Bone marrow (tissue), 2 donors: ENCODE measurements at places on chromosomes 5 and 9.

DNA sequence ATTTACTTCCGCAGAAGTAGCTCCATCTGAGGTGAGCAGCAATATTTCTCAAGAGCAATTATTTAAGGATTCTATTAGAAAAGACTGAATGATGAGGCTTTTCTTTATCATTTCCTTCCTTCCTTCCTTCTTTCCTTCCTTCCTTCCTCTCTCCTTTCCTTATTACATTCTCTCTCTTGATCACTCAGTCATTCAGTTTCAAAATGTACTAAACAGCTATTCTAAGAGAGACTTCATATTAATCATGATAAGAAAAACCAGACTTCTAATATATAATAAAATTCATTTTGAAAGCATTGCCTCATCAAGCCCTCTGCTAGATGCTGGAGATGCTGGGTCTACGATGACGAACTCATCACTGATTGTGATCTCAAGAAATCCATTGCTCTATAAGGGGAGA is 30.4 kb upstream of the PAPPA start:
- DNase-seq, result no peak

DNA sequence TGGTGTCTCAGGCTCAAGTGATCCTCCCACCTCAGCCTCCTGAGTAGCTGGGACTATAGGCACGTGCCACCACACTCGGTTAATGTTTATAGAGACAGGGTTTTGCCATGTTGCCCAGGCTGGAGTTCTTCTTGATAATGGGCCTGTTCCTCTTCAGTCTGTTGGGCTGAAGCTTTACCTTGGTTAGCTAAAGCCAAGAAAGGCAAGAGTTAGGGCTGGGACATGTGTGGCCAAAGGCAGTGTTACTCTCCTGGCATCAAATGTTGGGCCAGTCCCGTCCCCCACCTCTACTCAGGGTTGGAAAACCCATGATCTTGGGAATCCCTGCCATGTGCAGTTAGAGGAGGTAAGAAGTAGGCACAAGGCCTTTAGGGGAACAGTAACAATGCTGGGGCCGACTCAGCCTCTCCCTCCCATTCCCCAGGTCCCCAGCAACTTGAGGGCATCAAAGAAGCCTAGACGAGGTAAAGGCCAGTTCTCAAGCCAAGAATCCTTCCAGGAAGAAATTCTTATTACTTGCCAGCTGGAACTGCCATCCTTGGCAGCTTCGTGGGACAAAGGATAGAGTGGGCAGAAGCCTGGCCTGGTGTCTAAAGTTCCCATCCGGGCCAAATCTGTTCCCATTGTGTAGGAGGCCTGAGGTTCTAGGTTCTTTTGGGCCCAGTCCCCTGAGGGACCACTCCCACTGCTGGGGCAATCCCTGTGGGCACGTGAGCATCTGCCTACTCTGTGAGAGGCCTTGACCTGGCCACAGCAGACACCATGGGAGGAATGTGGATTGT is 4.5 kb downstream of the EGR1 start:
- DNase-seq, result no peak

GRCh38 chr5:169742771-169743296 is 105.8 kb downstream of the DOCK2 start:
- no peak for DNase-seq

DNA sequence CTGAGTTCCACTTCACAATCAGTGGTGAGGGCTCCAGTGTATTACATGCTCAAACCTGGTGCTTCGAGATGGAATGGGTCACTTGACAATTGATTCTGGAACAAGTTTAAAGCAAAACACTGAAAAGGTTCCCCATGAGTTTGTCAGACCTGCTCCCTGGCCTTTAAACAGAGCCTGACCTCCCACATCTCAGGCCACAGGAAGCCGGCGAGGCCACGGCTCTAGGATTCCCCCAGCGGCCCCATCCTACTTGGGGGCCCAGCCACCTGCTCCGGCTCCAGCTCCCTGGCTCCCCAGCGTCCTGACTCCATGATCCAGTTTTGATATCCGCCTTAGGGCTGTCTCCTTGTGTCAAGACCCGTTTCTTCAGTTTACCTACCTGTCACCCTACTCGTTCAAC is 62.0 kb downstream of the TTLL11 start:
- DNase-seq, result no peak

- no peak for DNase-seq
These were observed 138.8 kb downstream of the PIK3R1 start for GRCh38 chr5:68354315-68354714.

GRCh38 chr5:109682383-109682782 is 7.3 kb upstream of the MAN2A1 start:
- no peak for DNase-seq

GRCh38 chr5:138953387-138954256 is 78.5 kb upstream of the LRRTM2 start:
- peak; percentile 74 for DNase-seq

GRCh38 chr5:125244531-125244930 is 498.1 kb upstream of the ZNF608 start:
- DNase-seq, result no peak

DNA sequence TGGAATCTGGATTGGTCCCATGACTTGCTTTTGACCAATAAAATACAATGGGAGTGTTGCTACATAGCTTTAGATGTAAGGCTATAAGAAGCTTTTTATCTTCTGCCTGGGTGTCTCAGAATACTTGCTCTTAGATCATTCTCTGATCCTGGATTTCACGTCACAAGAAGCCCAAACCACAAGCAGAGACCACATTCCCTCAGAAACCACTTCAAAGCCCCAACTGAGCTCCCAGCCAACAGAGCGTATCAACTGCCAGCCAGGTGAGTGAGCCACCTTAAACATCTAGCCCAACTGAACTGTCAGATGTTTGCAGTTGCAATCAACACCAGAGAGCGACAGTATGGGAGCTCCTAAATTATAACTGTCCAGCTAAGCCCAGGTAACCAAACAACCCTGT is 687.1 kb downstream of the TLE1 start:
- DNase-seq, result no peak

DNA sequence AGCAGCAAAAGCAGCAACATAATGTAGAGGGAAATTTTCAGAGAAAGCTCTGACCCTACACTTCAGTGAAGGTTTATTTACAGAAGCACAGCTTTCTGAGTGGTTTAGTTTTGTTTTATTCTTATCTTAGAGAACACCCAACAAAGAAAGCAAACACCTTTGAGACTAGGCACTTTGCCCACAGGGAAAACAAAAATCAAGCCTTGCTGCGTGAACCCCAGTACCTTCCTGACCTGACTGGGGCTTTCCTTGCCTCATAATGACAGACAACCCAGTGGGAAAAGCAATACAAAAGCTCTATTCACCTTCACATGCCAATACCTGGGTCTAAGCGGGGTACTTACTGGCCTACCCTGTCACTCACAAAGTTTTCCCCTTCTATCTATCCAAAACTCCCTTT is 189.8 kb downstream of the HINT1 start:
- no peak for DNase-seq

GRCh38 chr5:14809369-14810155 is 62.0 kb downstream of the ANKH start:
- DNase-seq, result peak; percentile 84

DNA sequence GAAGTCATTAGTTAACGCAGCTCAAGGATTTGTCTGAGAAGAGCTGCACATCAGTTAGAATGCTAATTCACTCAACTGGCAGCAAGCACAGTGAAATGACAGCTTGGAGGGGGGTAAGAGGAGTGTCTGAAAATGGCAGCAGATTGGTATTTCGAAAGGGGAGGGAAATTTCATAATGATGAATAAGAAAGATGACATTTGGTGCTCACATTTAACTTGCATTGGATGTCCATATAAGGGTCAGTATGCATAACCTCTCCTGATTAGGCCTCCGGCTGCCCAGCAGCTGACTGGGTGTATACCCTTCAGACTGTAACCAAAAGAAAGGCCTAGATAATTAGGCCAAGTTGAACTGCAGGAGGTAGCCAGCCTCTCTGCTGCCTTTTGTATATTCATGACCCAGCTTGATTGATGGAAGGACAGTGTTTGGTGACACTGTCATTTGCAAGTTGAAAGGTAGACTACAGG is 131.0 kb downstream of the PBX3 start:
- no peak for DNase-seq

GRCh38 chr5:158777647-158778350 is 321.9 kb downstream of the EBF1 start:
- no peak for DNase-seq

DNA sequence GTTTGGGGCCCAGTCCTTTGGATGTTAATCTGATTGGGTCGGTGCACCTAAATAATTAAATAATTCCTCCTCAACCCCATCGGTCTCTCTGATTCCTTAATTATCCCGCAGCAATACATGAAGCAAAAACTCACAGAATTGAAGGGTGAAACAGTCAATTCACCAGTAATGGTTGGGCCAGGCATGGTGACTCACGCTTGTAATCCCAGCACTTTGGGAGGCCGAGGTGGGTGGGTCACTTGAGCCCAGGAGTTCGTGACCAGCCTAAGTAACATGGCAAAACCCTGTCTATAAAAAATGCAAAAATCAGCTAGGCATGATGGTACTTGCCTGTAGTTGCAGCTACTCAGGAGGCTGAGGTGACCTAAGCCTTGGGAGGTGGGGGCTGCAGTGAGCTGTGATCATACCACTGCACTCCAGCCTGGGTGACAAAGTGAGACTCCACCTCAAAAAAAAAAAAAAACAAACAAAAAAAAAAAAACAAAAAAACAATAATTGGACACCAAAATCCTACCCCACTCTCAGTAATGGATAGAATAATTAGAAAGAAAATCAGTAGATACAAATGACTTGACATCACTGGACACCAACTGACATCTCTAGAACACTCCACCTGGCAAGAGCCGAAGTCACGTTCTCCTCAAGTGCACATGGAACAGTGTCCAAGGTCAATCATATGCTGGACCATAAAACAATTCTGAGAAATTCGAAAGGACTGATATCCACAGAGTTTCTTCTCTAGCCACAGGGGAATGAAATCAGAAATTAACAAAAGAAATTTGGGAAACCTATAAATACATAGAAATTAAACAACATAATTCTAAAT is 5.3 kb downstream of the ABO start:
- DNase-seq, result no peak

- no peak for DNase-seq
These were observed 229.3 kb downstream of the RFX3 start for GRCh38 chr9:3296536-3296935.

- DNase-seq, result no peak
These were observed 47.0 kb upstream of the MYO10 start for GRCh38 chr5:16983022-16983639.

DNA sequence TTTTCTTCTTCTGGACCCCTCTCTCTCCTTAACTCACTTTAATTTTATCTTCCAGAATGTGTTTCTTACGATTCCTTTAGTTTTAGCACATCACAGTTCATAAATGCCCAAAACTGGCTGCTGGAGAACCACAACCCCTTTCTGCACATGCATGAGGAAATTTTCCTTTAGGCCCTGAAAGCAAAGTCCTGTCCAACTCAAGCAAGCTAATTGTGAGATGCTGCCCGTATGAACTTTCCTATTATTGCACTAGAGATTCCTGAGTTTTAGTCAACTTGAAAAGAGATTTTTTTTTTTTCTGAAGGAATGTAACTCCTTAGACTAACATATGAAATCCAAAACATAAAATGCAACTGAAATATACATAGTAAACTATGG is 52.1 kb upstream of the DAB2 start:
- DNase-seq, result no peak

GRCh38 chr9:93033531-93033930 is 25.0 kb upstream of the SUSD3 start:
- no peak for DNase-seq

DNA sequence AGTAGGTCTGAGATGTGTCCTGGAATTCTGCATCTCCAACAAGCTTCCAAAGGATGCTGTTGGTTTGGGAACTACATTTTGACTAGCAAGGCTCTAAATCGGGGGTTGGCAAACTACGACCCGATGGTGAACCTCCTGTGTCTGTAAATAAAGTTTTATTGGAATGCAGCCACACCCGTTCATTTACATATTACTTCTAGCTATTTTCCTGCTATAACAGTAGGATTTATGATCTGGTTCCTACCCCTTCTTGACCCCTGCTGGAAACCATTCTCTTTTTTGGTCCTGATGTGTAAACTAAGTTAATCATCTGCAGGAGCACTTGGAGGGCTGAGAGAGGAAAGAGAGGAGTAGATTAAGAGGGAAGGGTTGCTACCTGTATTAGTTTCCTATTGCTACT is 454.5 kb downstream of the RASEF start:
- DNase-seq, result no peak

GRCh38 chr5:171306166-171306565 is 2.9 kb upstream of the TLX3 start:
- DNase-seq, result no peak

DNA sequence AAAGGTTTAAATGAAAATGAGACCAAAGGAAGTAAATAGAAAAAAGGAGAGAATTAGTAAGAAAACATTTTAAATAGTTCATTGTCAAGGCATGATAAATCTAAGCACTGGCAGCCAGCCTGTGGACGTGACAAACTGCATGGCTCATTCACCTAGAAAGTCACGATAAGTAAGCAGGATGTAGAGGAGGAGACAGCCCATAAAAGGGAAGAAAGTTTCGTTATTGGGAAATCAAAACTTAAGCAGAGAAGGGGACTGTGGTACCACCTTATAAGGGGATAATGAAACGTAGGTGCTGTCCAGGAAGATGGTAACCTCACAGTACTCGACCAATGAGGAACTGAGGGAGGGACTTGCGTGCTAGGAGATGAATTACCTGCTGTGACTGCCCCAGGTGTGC is 494.5 kb upstream of the GRAMD2B start:
- no peak for DNase-seq

DNA sequence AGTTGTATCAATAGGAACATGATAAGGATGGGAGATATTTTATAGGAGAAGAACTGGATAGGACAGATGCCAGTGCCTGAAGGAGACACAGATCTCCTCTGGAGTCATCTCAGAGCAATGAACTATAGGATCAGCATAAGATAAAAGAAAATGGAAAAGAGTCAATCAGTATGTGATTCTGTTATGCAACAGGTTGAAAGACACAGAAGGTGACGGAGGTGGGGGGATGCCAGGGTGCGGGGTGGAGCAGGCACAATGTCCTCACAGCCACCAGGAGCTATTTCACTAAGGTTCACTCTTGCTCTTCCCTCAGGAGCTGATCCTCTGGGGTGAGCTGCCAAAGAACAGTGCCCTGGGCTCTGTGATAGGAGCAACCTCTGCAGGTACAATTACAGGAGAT is 179.8 kb downstream of the BNC2 start:
- no peak for DNase-seq

GRCh38 chr5:88552426-88552825 is 283.8 kb upstream of the TMEM161B start:
- no peak for DNase-seq

DNA sequence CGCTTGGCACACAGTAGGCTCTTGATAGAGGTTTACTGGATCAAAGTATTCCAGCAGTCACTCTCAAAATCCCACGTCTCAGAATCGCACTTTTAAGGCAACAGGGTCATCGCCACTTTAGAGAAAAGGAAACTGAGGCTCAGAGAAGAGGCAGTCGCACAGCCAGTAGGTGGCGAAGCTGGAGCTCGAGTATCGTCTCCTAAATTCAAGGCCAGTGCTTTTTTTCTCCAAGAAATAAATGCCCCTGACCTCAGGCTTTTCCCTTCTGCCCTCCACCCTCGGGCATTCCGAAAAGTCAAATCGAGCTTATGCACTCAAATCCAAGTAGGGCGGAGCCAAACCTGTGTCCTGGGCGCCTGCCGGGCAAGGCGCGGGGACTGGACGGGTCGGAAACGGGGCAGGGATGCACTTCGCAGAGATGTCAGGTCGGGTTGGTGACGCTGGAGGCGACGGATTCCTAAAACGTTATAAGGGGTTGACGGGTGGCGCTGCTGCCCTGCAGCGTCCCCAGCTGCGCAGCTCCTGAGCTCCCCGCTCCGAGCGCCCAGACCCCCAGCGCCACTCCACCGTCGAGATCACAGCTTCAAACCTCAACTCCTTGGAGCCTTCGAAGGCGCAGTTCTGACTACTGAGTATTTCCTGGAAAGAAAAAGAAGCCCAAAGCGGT is 4.7 kb upstream of the FOXB2 start:
- DNase-seq, result no peak
